ENCODE measurements at places on chromosomes 12 and 14.

GRCh38 chr14:78752518-78753188, 582.5 kb downstream of the NRXN3 start:
- DNase-seq = no peak

- DNase-seq = no peak
Measured at GRCh38 chr12:101940400-101940950, 63.1 kb downstream of the DRAM1 start.

DNA sequence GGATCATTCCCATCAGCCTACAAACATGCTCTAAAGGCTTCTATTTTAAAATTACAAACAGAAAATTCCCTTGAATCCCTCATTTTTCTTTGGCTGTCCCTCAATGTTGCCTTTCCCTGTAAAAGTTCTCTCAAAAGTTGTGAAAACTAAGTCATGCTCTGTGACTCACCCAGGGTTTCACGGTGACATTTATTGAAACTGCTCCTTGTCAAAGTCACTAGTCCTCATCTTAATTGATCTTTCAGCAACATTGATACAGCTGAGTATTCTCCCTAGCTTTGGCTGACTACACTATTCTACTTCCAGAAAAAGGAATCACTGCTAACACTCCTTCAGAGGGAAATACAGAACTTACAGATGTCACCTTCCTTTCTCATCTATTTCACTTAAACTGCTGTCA, 65.7 kb downstream of the ASCL4 start:
- no peak for DNase-seq

DNA sequence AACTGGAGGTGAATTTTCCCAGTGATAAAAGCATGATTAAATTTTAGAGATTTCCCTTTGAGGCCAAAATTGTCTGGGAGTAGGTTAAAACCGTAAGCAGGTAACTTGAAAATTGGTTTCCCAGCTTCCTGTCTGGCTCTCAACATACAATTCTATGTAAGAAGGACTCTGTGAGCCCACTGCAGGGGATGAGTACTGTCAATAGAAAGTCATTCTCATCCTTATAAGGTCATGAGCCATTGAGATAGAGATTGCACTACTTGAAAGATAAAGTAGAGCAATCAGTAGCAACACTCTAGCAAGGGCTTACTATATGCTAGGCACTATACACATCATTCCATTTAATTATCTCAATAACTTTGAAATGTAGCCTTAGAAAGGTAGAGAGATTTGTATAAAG, 225.6 kb upstream of the HMGA2 start:
- DNase-seq = no peak

DNA sequence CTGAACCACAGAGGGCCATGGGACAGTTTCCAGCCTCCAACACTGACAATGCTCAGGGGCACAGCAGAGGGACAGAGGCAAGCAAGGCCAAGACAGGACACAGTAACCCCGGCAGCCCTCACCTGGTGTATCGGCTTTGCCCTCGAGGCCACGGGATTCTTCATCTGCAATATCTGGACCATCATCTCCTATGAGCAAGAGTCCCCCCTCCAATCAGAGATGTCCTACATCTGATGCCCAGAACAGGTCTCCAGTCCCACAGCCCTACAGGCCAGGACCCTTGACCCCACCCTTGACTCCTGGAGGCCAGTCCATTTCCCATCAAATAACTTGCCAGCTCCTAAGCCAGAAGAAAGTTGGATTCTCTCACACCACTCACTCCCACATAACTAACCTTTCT, 17.4 kb downstream of the KMT2D start:
- no peak for DNase-seq

- DNase-seq = peak; percentile 27
Measured at GRCh38 chr12:111842556-111843396, 748 bp downstream of the MAPKAPK5 start.

DNA sequence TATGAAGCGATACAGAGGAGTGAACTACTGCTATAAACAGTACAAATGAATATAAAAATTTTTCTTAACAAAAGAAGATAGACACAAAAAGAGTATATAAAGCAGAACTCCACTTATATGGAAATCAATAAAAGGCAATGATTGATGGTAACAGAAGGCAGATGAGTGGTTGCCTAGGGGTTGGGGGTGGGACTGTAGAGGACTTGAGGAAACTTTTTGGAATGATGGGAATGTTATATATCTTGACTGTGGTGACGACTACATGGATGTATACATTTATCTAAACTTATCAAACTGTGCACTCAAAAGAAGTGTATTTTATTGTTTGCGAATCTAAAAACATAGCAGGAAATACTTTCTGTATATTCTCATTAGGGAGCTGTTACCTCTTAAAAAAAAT, 89.1 kb downstream of the PTCSC3 start:
- DNase-seq = no peak

GRCh38 chr14:65927931-65928356, 515.4 kb downstream of the FUT8 start:
- peak; percentile 58 for DNase-seq

- DNase-seq = no peak
Measured at GRCh38 chr14:39241637-39242036, 7.9 kb downstream of the MIA2 start.

GRCh38 chr12:45183246-45183645, 32.6 kb upstream of the ANO6 start:
- no peak for DNase-seq

- no peak for DNase-seq
Measured at GRCh38 chr12:95551305-95551704, at the start of gene USP44. Gene USP44 (minus strand): TSS chr12:95551476. CDS start chr12:95534256, 17,220 bp downstream.

DNA sequence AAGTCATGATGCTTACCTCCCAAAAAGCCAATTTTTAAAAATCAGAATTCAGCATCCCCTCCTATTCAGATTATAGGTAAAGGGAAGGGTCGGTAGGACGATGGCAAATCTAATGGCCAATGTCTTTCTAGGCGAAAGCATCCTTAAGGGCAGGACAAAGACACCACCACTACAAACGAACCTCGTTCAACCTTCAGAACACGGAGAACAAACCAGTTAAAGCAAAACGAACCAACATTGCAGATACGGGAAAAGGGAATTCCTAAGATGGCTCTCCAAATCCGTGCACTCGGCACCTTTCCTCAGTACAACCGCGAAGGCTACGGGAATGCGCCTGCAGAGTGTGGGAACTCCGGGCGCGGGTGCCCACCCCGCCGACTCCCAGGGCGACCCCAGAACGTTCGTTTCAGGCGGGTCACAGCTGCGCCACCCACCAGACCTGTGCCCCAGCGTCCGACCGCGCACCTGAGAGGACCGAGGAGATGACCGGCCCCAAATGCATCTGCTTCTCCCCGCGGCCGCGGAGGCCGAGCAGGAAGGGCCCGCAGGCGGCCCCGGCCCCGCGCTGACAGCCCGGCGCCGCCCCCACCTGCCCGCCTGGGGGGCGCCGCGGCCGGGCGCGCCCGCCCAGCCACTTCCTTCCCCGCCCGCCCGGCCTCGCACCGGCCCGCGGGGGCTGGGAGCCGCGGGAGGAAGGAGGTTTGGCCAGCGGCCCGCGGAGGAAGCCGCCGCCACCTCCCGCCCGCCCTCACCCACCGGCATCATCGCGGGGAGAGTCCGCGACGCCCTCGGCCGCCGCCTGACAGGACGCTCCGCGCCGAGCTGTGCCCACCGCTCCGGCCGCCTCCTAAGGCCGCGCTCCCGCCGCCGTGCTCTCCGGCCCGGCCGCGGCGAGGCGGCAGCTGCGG, 578 bp downstream of the PPP1R13B start:
- DNase-seq = no peak

GRCh38 chr12:101599771-101600484, 5.2 kb downstream of the MYBPC1 start:
- no peak for DNase-seq

DNA sequence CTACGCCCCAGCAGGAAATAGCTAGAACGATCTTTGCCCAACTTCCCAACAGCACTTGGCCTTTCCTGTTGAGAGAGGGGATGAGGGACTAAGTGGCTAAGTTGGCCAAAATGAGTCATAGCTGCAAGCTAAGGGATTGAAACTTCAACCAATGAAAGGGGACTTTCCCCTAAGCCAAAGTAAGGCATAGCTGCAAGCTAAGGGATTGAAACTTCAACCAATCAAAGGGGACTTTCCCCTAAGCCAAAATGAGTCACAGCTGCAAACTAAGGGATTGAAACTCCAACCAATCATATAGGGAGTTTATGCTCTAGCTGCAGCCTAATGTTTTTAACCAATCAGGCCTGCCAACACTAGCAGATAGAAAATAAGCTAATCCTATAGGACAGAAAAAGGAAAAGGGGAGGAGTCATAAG, 100.5 kb upstream of the SSTR1 start:
- DNase-seq = no peak

DNA sequence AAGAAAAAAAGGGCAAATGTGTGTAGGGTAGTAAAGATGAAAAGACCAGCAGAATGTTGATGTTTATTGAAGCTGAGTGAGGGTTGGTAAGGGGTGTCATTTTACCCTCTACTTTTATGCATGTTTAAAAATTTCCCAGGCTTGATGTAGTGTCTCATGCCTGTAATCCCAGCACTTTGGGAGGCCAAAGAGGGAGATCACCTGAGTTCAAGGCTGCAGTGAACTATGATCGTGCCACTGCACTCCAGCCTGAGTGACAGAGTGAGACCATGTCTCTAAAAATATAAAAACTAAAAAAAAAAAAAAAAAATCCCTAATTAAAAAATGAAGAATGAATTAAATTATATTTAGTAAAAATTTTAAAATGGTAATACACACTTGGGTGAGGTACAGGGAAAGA, 8.5 kb downstream of the SEL1L start:
- DNase-seq = no peak

DNA sequence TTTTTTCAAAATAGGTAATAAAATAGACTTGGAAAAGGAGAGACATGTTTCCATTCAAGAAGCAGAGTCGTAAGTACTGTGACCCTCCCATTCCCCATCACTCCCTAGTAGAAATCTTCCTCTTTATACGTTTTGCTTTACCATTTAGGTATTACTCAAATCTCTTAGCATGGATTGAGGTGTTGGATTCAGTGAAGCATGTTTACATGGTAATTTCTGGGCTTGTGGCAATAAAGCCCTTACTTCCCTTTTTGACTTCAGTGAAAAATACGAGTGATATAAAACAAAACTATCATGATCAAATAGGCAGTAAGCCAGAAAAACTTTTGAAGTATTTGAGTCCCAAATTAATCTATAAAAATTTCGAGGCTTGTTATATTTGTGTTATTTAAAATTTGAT, 27.4 kb downstream of the RAB21 start:
- DNase-seq = no peak

- no peak for DNase-seq
Measured at GRCh38 chr14:102530828-102531478, 21.4 kb upstream of the ANKRD9 start.

GRCh38 chr14:39626589-39627576, 194.7 kb upstream of the FBXO33 start:
- DNase-seq = no peak

- no peak for DNase-seq
Measured at GRCh38 chr12:89069431-89069830, 282.9 kb downstream of the DUSP6 start.

DNA sequence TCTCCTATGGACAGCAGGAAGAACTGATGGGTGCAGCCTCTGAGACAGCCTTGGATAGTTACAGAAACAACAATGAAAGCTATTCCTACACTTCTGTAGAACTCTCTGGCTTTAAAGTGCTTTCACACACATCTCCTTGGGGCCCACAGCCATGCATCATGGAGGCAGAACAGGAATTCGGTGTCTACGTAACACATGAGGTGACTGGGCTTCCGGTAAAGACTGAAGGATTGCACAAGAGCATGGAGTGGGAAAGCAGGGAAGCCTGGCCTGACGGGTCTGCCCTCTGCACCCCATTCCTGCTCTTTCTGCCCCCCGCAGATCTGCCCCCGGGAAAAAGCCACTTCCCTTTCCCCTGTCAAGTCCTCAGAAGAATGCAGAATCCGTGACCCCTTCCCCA, 82.6 kb downstream of the VWF start:
- no peak for DNase-seq

DNA sequence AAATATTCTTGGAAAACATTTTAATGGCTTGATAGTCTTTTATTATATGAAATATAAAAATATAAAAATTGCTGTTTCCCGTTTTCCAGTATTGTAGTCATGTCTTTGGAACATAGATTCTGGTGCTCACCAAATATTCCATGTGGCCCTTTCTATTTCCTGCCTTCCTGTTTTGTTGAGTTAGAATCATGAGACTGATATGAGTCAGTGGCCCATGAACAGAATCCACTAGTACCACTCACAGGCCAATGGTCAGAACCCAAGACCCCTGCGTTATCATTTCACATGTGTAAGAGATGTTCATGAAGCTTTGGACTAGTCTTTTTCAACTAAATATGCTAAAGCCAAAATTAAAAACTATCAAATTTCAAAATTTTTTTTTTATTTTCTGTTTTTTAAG, 56.9 kb downstream of the BICD1 start:
- no peak for DNase-seq

DNA sequence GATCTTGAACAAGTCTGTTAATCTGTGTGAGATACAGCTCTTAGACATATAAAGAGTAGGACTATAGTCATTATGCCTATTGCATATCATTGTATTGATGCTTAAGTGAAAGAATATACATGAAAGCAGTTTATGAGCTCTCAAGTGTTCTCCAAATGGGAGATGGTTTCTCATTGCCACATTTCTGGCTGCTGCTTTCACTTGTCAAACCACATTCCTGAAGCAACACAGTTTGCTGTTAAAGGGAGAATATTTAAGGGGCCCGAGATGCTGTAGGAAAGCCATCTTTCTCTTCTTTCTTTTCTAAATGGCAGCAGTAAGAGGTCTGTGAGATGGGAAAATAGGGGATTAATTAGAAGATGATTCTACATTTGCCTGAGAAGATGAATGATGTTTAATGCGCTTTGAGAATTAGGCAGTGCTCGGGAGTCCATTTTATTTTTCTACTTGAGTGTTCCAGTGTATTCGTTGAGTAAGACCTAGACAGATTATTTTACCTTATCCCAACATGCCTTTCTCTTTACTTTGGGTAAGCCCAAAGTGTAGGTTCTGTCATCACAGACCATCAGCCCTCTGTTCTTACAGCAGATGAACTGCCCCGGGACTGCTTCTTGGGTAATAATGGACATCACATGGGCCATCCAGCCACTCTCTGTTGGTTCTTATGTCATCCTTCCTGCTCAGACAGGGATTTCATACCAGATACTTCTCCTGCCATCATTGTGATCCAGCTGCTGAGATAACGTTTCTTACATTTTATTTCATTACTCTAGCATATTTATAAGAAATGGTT, 35.6 kb downstream of the ANO4 start:
- no peak for DNase-seq

DNA sequence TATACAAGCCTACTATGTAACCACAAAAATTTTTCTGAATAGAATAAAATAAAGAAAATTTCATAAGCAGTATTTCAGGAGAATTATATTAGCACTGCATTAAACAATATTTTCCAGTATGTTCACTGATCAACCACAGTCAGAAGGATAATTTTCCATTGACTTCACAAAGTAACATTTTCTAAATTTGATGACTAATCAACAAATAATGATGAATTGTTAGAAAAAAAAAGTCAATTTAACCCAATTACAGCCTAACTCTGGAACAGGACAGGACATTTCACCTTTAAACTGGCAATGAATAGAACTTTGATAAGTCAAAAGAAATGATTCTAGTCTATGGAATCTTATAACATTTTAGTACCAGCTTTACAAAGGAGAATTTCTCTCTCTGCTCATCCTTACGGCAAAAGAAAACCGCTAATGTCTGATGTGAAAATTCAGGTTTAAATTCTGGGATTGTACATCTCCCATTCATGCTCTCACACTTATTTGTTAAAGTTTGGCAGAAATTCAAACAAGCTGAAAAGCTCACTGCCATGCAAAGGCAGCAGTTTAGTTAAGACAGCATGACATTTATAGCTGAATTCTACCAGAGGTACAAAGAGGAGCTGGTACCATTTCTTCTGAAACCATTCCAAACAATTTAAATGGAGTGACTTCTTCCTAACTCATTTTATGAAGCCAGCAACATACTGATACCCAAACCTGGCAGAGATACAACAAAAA, 84.5 kb downstream of the MDGA2 start:
- no peak for DNase-seq

Measured in stimulated activated CD4-positive, alpha-beta T cell treated with anti-CD3 and anti-CD28 coated beads, TNF-alpha, amount 100 ng/mL, for 4 hours (primary cell).